HCEC 1CT (cell line): ENCODE measurements at places on chromosomes 13 and 19.

- DNase-seq = no peak
These were observed 1353.3 kb downstream of the UQCRFS1 start for GRCh38 chr19:27859689-27860088.

DNA sequence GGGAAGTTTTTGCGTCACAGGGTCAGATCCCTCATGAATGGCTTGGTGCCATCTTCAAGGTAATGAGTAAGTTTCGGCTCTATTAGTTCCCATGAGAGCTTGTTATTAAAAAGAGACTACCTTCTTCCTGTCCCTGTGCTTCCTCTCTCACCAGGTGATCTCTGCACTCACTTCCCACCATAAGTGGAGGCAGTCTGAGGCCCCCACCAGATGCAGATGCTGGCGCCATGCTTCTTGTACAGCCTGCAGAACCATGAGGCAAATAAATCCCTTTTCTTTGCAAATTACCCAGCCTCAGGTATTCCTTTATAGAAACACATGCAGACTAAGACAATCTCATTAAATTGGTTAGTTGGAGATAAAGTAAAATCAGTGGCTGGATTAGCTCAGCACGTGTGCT lies 75.6 kb upstream of the RFC3 start:
- DNase-seq = no peak

DNA sequence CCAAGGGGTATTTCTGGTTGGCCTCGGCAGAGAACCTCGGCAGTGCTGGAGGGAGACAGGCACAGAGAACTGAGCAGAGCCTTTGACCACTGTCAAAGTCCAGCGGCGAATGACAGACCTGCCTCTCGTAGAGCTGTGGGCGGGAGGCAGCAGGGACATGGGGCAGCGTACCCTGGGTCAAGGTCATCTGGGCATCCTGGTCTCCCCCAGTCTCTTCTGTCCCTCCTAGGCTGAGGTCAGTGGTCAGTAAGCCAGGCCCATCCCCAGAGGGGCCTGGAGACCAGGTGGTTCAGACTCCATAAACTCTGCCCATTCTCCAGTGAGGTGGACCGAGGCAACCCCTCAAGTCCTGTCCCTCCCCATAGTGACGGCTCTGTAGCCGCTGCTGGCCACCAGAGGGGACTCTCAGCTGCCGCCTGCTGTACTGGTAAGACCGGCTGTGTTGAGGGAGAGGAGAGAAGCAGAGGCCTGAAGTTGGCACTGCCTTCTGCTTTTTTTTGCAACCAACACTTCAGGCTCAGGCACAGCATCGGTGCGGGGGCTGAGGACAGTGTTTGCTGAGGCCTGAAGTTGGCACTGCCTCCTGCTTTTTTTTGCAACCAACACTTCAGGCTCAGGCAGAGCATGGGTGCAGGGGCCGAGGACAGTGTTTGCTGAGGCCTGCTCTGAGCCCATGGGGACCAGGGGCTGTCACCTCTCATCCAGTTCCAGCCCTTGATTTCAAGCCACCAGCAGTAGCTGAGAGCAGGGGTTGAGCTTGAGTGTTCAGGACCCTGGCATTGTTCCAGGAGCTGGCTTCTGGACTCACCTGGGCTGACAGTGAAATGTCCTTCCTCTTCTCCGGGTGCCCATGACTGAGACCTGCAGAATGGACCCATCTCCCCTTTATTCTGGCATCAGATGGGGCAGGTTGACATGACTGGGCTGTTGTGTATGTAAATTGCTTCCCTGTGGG lies at the start of gene PGLYRP2:
Gene PGLYRP2, minus strand, starts transcription at position 111 of the 955 bp plus-strand sequence. CDS start 130 bp downstream, outside the sequence.
- DNase-seq = peak; percentile 8

DNA sequence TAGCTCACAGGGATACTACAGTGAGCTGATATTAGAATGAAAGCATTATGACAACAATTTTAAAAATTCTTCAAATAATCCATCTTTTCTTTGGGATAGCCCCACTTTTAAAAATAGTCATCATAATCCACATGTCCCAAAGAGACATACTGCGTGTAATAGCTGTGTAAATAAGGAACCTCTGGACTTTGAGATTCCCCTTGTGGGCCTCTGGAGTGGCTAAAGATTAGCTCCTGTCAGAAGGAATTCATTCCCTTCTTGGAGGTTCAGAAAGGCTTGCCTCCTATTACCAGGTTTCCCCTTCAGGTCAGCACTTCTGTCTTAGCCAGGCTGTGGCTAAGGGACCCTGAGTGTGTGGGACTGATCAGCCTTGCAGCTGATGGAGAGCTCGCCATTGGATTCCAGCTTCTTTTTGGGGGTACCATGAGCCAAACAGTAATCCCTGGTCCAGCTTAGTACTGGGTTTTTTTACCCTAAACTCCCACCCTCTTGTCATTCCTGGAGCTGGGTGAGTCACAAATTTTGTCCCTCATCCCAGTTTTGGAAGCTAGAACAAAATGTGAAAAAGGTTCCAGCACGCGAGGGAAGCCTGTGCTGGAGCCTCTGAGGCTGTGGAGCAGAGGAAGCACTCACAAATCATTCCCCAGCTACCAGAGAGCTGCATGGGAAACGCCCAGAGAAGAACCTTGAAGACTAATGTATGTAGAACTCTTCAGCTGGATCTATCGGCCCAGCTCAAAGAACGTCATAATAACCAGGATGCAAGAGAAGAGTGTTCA lies 96.7 kb downstream of the RNASEH2B start:
- DNase-seq = no peak

- no peak for DNase-seq
These were observed 118.8 kb downstream of the LMO7 start for GRCh38 chr13:75754936-75755335.

DNA sequence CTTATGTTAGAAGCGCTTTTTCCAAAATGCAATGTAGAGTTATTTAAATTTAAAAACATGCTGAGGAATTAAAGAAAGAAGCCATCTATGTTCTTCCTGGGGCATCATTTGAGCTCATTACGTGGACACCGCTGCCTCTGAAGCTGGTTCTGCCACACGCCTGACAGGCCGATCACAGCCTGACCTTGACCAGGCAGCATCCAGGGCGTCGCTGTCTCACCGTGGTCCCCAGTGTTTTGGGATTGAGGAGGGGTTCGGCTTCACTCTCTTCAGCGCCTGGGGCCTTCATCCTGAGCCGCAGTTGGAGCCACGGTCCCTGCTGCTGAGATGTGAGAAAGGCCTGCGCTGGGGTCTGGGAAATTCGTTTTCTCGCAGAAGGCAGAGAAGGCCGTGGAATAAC lies 64.0 kb downstream of the ATP11A start:
- no peak for DNase-seq

GRCh38 chr13:92187378-92187989 lies 789.1 kb downstream of the GPC5 start:
- peak; percentile 1 for DNase-seq

- no peak for DNase-seq
These were observed 2.0 kb downstream of the RPL36 start for GRCh38 chr19:5691822-5692722.

- no peak for DNase-seq
These were observed 7.6 kb upstream of the CD79A start for GRCh38 chr19:41869374-41869955.

DNA sequence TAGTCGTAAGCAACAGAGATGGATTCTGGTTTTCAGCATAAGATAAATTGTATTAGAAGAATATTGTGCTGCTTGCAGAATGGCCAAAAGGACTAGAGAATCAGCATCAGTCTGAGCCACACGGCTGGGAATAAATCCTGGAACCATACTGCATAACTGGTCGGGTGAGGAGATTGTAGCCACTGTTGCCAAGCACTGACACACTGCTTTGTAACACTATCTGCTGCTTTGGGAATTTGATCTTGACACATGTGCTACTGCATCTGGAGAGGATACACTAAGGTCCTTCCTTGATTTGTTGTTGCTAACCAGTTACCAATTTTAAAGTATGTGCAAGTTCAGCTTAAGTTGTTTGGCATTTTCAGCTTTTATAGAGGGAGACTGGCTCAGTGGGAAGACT lies 1.9 kb downstream of the HNRNPA1L2 start:
- no peak for DNase-seq

DNA sequence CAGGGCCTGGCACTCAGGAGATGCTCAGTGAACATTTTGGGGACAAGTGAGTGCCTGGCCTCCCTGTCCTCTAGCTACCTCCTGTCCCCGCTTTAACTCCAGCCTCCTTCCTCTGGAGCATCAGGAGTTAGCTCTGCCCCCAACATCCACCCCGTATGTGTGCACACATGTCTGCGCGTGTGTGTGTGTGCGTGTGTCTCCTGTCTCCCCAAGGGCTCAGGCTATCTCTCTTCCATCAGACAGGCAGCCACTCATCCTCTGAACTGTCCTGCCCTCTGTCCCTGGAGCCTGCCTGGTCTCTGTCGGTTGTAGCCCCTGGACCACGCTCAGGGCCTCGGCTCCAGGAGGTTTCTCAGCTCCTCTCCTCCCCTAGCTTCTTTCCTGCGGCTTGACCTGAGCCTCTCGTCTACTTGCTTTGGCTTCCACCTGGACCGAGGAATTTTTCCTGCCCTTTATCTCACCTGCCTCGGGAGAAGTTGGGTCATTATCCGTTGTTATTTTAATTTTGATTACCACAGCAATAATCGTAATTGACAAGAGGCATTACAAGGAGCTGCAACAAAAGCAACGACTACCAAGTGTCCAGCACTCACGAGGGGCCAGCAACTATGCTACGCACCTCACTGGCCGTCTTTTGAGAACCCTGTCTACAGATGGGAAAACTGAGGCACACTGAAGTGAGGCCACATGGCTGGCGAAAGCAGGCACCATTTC lies 32.0 kb upstream of the ASF1B start:
- no peak for DNase-seq

DNA sequence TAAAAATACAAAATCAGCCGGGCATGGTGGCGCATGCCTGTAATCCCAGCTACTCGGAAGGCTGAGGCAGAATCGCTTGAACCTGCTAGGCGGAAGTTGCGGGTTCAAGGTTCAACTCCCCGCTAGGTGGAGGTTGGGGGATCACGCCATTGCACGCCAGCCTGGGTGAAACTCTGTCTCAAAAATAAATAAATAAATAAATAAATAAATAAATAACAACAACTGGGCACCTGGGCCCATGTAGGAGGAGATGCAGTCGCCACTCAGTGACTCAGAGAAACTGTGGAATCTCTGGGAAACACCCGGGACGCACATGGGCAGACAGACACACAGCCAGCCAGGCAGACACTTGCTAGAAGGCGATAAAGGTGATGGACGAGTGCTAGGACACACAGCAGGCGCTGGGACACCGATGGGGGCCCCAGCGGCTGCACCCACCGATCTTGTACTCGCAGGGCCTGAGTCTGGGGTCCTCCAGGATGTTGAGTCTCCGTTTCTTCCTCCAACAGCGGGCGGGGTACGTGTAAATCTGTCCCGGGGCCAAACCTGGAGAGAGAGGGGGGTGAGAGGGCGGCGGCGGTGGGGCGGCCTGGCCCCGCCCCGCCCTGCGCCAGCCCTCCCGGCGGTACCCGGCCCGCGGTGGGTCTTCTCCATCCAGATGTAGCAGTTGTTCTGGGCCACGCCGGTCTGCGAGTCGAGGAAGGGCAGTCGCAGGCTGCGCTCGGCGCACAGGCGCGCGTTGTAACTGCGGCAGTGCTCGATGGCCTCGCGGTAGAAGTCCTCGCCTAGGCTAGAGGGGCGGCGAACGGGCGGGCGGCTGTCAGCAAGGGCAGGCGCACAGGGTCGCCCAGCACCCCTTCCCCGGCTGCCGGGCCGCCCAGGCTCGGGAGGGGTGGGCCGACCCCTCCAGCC lies 1.8 kb downstream of the DPF1 start:
- DNase-seq = no peak

- DNase-seq = peak; percentile 77
These were observed 209.8 kb downstream of the FGF14 start for GRCh38 chr13:102191951-102192502.
